CD4-positive, CD25-positive, alpha-beta regulatory T cell (primary cell): ENCODE measurements at places on chromosomes 3 and 15.

GRCh38 chr3:151644020-151644620 lies 89.6 kb upstream of the AADACL2 start:
- H3K27me3 ChIP-seq, result no peaks in the 10 kb centered on the region
- H3K4me1 ChIP-seq, result no peaks in the 10 kb centered on the region
- no peak for DNase-seq

GRCh38 chr3:97810779-97811390 lies 10.9 kb upstream of the CRYBG3 start:
- no peak overlapping the region for H3K4me3 ChIP-seq
- no peak overlapping the region for H3K27ac ChIP-seq
- DNase-seq, result no peak
- no peaks in the 10 kb centered on the region for H3K36me3 ChIP-seq

- H3K4me1 ChIP-seq, result no peaks in the 10 kb centered on the region
- no peak for DNase-seq
- no peak overlapping the region for H3K4me3 ChIP-seq
- H3K36me3 ChIP-seq, result no peaks in the 10 kb centered on the region
Measured at GRCh38 chr15:50820808-50821382, 55.4 kb upstream of the SPPL2A start.

- no peaks in the 10 kb centered on the region for H3K4me1 ChIP-seq
- no peaks in the 10 kb centered on the region for H3K27me3 ChIP-seq
- no peak overlapping the region for H3K27ac ChIP-seq
- no peaks in the 10 kb centered on the region for H3K36me3 ChIP-seq
- no peak overlapping the region for H3K4me3 ChIP-seq
- DNase-seq, result no peak
Measured at GRCh38 chr3:159080821-159081220, 279.0 kb downstream of the MFSD1 start.

DNA sequence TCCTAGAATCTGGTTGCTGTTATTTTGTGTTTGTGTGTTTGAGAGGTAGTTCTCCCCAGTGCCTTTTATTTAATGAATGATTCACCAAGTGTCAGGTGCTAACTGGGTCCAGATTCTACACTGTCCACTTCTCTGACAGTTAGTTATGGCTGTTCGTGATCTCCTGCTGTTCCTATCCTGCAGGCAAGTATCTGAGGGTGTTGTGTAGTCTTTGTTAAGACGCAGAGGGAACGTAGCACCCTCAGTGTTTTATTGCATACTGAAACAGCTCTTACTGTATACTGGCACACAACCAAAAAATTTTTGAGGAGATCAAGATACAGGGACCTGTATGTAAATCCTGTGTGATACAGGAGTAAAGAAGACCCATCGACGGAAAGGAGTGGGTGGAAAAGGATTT lies 1271.3 kb downstream of the ROBO1 start:
- no peak for DNase-seq
- H3K27ac ChIP-seq, result no peak overlapping the region
- no peaks in the 10 kb centered on the region for H3K36me3 ChIP-seq
- H3K4me1 ChIP-seq, result no peaks in the 10 kb centered on the region
- H3K4me3 ChIP-seq, result no peak overlapping the region
- H3K27me3 ChIP-seq, result no peaks in the 10 kb centered on the region

DNA sequence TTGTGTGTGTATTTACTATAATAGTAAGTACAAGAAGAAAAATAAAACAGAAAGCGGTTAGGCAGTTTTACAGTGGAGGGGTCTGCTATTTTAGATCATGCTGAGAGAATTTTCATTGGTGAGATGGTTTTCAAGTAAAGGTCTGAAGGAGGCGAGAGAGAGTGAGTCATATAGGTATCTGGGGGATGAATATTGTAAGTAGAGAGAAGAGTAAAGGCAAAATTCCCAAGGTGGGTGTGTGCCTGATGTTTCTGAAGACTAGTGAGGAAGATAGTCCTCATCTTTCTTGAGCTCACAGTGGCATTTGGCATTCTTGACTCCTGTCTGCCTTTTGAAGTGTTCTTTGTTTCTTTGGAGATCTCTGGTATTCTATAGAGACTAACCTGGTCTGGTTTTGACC lies 38.6 kb downstream of the CRYBG3 start:
- H3K27ac ChIP-seq, result no peak overlapping the region
- H3K36me3 ChIP-seq, result no peaks in the 10 kb centered on the region
- H3K4me1 ChIP-seq, result no peaks in the 10 kb centered on the region
- H3K27me3 ChIP-seq, result no peaks in the 10 kb centered on the region

GRCh38 chr3:23175341-23176083 lies 27.6 kb upstream of the UBE2E2 start:
- H3K27ac ChIP-seq, result no peak overlapping the region

DNA sequence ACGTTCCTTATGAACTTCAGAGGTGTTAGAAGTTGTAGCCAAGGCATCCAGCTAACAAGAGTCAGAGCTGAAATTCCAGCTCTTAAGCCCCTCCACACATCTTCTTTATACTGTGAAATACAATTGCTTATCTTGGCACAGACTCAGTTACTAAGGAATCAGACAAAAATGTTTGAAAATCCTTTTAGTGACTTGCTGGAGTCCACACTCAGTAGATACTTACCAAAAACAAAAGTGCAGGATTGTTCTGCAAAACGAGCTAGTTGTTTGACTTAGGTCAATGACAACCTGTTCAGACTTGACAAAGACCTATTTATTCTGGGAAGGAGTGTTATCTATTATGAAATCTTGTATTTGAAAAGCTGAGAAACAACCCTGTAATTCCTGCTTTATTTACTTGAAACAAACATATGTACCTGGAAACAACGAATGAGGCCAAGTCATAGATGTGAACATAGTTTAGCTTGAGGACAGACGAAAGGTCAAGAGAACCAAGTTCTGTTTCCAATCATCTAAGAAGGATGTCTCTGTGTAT lies 38.5 kb downstream of the B3GNT5 start:
- no peaks in the 10 kb centered on the region for H3K27me3 ChIP-seq
- DNase-seq, result no peak
- no peak overlapping the region for H3K4me3 ChIP-seq

DNA sequence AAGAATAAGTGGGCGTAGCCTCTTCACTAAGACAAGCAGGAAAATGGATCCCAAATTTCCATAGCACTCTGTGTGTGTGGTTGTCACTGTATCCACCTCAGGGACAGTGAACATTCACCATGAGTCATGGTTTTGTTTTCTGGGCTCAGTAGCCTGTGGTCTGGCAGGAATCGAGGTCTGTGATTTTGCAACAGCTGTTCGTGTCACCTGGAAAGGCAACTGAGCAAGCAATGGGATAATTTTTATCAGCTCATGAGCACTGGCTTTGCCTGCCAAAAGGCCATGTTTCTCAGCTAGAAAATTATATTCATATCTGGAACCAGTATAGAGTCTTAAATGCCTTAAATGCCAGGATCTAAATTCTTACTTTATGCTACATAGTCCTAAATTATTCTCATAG lies 60.9 kb downstream of the STRIT1 start:
- no peak overlapping the region for H3K4me3 ChIP-seq
- DNase-seq, result no peak
- H3K36me3 ChIP-seq, result no peaks in the 10 kb centered on the region
- H3K27me3 ChIP-seq, result no peaks in the 10 kb centered on the region

DNA sequence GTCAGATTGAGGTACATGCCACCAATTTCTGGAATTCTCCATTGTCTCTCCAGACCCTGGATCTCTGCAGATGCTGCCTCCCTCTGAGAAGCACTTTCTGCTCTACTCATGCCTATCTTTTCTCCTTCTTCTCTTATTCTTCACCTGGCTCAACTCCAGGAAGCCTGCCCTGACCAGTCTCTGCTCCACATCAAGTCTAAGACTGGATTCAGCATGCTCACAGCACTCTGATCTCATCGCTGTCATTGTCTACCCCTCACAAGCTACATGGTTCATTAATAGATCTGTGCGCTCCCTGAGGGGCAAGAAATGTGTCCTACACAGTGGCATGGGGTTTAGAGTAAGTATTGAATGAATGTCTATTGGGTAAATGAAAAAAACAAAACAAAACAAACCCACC lies 38.7 kb downstream of the CCR4 start:
- no peak for DNase-seq
- H3K36me3 ChIP-seq, result no peaks in the 10 kb centered on the region
- H3K27me3 ChIP-seq, result no peaks in the 10 kb centered on the region
- peak overlapping the region; percentile 60 for H3K27ac ChIP-seq

- H3K27me3 ChIP-seq, result no peaks in the 10 kb centered on the region
- no peak overlapping the region for H3K27ac ChIP-seq
- H3K4me1 ChIP-seq, result peaks cover 4% of the 10 kb centered on the region
Measured at GRCh38 chr15:75125935-75126334, 75.7 kb upstream of the C15orf39 start.
